ENCODE measurements at places on chromosomes 13 and 19.
A peak's percentile ranks its signal among the peaks of the same experiment; 100 is the strongest.

DNA sequence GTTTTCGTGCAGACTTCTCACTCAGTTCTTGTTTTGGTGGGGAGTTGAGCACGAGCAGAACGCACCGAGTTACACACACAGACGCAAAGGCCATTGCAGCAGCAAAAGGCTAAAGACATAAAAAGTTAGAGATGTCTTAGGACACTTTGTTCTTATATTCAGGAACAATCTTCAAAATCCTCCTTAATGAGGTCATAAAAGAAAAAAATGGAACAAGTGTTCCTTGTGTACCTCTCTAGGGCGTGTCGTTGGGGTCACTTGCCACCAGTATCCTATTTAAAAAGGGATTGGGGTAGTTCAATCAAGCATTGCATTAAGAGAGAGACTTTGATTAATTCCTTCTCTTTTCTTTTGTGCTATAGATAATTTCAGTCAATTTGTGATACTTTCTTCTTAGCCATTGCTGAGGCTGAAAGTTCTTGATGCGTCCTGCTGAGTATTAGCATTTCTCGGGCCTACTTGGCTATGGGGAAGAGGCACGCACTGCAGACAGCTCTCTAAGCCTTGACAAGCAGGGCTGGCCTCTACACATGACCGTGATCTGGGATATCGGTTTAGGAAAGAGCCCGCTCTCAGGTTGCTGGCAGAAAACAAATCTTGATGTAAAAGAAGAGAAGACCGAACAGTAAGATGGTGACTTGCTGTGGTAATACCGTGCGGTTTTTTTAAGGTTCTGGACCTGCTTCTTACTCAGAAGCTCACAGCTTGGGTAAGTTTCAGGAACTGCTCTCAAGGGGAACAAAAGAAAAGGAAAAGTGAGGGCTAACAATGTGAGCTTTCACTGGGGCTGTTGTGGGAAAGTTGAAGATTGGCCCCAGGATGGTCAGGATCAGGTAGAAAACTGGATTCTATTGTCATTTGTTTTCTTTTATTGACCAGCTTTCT is 223.6 kb downstream of the TM9SF2 start:
- no peak for DNase-seq

- peak; percentile 78 for DNase-seq
Measured at GRCh38 chr13:28138756-28139470, 568 bp downstream of the PAN3 start.

DNA sequence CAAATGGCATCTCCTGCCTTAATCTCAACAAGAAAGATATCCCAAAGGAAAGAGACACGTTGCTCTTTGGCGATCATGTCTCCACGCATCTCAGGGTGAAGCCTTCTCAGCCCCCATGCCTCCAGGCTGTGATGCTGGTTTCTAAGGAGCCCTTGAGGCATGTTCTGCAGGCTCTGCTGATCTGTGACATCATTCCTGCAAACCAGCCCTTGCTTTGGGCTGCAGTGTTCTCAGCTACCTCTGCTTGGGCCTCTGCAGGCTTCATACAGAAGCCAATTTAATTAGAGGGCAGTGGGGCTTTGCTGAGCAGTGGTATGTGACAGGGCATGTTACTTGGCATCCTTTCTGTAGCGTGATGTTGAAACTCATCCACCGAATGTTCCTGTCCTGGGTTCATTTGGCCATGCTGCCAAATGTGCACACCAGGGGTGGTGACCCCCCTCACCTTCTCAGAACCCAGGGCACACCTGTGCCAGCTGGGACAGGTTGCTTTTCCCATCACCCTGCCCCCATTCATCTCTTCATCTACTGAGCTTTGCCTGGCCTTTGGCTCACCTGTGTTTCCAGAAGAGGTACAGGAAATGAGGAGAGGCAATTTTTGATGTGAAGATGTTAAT is 230.9 kb downstream of the TEX29 start:
- DNase-seq = no peak

DNA sequence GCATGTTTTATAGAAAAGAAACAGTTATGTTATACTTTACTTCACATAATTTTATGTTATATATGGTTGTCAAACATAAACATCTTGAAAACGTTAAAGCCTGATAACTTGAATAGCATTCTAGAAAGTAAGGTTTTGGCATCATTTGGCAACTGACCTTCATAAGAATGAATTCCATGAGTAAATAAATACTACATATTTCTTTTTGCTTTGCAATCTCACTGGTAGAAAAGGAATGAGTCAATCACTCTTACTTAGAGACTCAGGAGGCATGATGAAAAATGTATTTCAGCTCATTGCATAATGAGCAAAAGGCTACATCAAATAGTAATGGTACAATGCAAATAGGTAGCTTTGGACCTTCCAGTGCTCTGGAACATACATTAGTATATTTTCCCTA is 1381.9 kb downstream of the EFNB2 start:
- no peak for DNase-seq

GRCh38 chr19:5059213-5059574 is 90.3 kb downstream of the KDM4B start:
- DNase-seq = no peak

DNA sequence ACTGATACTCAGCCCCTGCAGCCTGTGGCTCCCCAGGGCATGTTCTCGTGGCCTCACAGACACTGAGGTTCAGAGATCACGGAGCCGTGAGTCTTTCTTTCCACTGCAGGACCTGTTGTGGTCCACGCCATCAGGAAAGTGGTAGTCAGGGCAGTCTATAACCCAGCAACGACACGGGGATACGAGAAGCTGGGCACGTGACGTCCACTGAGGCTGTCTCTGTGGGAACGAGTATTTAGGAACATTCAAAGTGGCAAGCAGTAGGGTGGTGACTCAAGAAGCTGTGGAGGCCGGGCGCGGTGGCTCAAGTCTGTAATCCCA is 29.6 kb upstream of the CCNE1 start:
- DNase-seq = no peak

DNA sequence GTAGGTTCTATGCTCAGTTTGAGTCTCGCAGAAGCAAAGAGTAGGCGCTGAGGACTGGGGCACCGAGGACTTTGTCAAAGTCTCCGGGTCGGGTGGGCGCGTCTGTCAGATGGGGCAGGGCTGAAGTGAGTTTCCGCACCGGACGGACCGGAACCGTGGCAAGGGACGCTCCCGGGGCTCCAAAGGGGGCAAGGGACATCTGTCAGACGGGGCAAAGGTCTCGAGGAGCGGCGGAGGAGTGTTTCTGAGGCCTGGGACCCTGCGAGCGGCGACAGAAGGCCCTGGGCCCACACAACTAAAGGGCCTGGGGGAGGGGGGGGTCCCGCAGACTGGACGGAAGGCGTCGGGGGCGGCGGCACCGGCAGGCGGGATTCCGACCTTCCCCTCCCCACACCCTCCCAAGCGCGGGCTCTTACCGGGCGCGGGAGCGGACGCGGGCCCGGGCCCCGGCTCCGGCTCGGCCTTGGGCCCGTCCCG is 13.3 kb upstream of the AKAP8L start:
- peak; percentile 44 for DNase-seq

DNA sequence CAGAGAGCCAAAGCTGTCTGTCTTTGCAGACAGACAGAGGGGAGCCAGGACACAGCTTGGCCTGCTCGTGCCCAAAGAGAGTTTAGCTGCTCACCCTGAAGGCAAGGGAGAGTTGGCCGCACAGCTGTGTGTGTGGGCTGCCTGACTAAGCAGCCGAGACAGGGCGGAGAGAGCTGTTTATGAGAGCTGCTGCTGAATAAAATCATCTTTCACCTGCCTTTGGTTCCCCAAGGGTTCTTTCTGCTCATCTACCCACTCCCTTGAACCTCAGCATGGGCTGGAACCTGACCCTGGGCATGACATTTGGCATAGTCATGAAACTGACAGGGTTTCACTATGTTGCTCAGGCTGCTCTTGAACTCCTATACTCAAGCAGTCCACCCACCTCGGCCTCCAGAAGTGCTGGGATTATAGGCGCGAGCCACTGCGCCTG is 98.2 kb downstream of the RBM26 start:
- peak; percentile 33 for DNase-seq

GRCh38 chr13:35879111-35879510 is 252.1 kb downstream of the DCLK1 start:
- DNase-seq = no peak

DNA sequence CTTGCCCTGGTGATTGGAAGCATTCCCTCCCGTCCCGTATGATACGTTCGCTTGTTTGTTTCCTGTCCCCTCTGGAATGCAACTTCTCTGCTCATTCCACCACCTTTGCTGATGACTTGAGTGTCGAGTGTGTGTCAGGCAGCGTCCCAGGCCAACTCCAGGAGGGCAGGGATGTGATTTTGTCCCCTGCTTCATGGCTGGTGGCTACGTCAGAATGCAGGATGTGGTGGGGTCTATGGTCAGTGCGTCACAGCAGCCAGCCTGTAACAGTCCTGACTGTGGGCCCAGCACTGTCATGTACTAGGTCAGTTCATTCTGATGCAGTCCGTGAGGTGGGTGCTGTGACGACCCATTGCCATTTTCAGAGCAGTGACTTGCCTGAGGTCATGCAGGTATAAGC is 16.2 kb downstream of the BRSK1 start:
- no peak for DNase-seq

DNA sequence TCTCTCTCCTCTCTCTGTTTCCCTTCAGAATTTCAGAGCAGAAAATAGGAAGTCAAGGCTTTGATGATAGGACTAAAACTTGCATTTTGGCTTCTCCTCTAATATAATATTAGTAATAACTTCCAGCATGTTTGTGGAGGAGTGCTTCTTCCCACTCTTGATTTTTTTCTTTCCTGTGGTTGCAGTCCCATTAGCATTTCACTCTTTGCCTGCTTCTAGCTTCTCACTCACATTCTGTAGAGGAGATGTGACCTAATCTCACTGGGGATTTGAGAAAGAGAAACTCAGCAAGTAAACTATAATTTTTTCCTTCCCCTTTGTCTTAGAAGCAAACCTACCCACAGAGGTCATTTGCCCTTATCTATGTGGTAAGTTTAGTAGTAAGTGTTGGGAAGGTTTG is 169.4 kb upstream of the HTR2A start:
- peak; percentile 59 for DNase-seq

DNA sequence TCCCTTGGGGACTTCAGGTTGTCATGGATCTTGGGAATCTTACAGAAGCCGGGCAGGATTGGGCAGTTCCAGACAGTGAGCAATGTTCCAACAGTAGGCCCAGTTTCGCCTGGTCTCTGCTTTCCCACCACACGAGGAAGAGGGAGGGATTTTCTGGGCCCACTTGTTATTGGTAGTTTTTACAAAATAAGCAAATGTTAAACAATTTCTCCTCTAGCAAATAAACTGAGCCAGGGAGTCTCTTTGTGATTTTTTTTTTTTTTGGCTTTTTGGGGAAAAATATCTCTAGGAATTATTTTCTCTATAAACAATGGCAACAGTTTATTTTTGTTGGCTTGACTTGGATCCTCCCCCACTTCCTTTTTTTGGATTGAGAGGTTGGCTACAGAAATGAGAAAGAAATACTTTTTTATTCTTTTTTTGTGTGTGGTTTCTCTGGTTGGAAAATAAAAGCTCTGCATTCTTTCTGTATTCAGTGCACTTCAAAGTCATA is 89.3 kb downstream of the TM9SF2 start:
- DNase-seq = peak; percentile 9

- DNase-seq = peak; percentile 66
Measured at GRCh38 chr19:23098988-23099387, 17.8 kb upstream of the ZNF730 start.

GRCh38 chr13:113863524-113864272 is at the start of gene GAS6:
Gene GAS6 (minus strand): TSS chr13:113864076. CDS start chr13:113863920, 156 bp downstream.
- no peak for DNase-seq

DNA sequence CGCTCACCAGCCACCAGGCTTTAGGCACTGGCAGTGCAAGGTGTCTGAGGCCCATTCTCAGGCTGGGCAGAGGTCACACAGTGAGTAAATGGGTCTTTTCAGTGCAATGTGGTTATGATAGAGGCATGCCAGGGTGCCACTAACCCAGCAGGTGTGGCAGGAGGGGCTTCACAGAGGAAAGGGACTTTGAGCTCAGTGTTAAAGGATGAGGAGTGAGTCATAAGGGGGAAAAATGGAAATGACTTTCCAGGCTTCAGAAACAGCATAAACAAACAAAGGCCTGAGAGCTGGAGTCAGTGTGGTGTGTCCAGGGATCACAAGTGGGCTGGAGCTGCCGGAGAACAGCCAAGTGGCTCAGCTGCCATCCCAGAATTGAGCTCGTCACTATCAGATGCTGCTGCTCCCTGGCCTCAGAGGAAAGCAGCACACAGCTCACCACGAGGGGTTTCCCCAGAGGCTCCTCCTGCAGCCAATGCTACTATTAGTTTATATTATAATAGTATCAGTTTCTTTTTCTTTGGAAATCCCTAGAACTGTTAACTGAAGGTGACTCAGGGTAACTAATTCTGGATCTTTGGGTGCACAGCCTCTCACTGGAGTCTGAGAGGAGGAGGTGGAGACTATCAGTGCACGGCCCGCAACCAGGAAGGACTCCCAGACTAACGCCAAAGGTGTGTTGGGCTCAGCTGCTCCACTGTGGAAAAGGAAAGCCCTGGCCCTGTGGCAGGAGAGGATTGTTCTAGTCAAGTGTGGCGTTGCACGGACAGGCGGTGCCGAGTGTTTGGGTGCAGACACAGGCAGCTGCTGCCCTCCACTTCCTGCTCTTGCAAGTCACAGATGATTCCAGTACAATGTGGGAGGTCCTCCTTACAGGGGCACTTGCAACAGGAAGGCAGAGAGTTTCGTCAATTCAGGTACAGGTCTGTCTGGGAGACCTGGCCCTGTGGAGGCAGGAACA is 39.5 kb downstream of the DHRS12 start:
- DNase-seq = no peak

- DNase-seq = no peak
Measured at GRCh38 chr13:46893221-46893740, 3.6 kb downstream of the HTR2A start.

- DNase-seq = no peak
Measured at GRCh38 chr13:76713280-76713679, 172.9 kb downstream of the KCTD12 start.

DNA sequence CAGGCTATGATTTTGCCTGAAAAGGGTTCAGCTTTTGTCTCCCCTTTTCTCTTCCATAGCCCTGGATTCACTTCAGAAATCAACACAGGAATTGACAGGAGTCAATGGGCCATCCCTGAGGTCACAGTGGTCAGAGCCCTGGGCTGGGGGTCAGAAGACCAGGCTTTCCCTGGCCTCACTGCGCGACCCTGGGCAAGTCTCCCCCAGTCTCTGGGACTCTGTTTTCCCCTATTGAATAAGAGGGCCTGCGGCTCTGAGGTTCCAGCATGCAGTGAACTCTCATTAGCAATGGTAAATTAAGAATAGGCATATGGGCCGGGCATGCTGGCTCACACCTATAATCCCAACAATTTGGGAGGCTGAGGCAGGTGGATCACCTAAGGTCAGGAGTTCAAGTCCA is 30.7 kb upstream of the VSTM2B start:
- no peak for DNase-seq

DNA sequence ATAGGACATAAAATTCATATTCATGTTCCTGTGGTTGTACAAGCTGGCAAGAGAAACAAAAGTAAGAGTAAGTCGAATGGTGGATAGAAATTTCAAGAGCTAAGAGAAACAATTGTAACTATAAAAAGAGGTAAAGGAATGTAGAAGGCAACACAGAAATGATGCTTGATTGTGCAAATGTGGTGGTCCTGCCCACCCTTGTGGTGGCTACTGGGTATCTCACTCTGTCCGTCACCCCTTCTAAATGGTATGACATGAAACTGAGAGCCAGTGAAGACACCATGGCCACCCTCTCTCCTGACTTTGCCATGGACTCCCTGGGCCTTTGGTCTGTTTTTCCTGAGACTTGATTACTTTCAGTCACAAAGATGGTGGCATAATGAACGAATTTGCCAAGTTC is 925.9 kb upstream of the SLITRK6 start:
- DNase-seq = no peak
